Stimulated activated CD8-positive, alpha-beta memory T cell treated with anti-CD3 and anti-CD28 coated beads, Interleukin-7, amount 100 ng/mL, for 4 hours (primary cell): ENCODE measurements at places on chromosomes 12 and 14.

DNA sequence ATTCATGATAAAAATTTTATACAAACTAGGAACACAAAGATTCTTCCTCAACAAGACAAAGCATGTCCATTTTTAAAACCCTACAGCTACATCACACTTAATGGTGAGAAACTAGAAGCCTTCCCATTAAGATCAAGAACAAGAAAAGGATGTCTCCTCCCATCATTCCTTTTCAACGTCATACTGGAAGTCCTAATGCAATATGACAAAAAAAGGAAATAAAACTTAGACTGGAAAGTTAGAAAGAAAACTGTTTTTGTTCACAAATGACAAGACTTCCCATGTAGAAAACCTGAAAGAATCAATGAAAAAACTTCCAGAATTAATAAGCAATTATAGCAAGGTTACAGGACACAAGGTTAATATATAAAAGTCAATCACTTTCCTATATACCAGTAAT is 82.5 kb downstream of the NUMB start:
- no peak for DNase-seq

DNA sequence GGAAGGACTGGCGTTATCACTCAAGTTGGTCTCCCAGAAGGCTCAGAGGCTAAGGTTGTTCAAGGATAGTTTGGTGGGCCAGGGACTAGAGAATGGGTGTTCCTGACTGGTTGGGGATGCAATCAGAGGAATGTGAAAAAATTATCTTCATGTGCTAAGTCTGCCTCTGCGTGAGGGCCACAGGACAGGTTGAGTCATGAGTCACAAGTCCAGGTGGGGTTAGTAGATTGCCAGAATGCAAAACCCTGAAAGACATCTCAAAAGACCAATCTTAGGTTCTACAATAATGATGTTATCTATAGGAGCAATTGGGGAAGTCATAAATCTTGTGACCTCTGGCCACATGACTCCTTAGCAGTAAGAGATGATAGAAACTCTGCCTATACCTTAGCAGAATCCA is 220.1 kb upstream of the EEA1 start:
- no peak for DNase-seq

DNA sequence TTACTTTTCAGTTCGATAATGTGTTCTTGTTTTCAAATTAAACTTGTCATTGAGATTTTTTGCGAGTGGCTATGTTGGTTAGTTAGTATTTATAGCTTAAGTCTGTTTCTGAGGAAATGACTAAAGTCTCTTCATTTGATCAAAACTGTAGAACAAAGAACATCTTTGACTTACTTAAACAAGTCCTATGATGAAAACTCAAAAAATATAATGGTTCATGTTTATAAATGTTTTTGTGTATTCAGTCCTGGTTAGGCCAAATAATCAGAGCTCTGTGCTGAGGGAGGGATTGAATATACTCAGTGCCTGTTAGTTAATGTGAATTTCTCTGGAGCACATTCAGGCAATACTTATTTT is 51.7 kb downstream of the PPFIBP1 start:
- DNase-seq = no peak

DNA sequence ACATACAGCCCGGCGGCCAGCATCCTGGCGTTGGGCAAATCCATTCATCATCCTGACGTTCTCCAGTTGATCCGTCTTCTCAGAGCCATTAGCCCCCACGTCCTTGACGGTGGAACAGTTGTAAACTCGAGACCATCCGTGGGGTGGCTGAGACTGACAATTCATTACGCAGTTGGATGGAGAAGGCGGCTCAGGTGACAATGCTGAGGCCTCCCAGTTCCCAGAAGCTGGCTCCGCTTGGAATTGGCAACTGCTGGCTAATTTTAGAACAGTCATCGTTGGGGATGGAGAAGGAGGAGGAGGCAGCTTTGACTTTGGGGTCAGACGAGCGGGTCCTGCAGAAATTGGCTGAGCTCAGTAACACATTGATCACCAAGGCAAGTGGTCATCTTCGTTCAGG is 186.5 kb downstream of the PHETA1 start:
- DNase-seq = no peak

- no peak for DNase-seq
These were observed 34.0 kb upstream of the NFYB start for GRCh38 chr12:104171785-104172569.

DNA sequence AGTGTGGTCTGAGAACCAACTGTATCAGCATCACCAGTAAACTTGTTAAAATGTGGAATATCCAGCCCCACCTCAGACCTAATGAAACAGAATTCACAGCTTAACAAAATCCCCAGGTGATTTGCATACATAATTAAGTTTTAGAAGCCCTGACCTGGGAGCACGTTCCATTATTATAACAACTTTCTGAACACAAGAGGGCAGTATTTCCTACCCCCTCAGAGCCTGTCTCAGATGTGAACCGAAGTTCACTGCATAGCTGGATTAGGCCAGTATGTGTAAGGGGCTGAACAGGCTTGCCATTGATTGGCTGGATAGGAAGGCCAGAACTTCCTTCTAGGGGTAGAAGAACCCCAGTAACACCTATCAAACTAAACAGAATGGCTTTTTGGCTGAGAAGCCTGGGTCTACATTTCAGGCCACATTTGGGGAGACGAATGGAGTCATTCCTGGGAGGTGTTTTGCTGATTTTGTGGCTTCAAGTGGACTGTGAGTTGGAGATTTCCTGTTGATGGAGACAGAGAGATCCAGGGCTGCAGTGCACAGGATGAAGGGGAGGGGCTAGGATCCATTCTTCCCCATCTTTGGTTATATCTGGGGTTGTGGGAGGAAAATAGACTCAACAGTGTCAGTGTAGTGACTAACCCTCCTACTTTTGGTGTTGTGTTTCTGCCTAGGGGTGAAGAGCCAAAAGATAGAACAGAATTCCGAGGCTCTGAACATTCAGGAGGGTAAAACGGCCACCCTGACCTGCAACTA is 94.7 kb upstream of the OR4E1 start:
- DNase-seq = no peak

- no peak for DNase-seq
These were observed 346.6 kb downstream of the NAV3 start for GRCh38 chr12:78177298-78177697.

DNA sequence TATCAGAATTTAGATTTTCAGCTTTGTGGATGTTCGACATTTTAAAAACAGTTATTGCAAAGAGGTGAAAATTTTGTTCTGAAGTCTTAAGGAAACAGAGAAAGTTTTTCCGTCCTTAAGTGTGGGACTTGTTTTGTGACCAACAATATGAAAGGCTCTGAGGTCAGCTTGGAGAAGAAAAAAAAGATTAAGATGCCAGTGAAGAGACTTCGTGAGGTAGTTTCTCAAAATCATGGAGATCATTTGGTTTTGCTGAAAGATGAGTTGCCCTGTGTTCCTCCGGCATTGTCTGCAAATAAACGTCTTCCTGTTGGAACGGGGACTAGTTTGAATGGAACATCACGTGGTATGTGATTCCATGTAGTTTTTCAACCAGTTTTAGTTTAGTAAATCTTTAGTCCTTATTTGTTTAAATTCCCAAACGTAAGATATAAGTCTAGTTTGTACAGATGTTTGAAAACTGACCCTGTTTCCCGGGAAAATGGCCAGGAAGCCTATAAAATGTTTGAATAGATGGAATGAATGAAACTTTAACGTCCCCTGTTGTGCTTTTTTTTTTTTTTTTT is 682 bp downstream of the KIAA0586 start:
- no peak for DNase-seq

DNA sequence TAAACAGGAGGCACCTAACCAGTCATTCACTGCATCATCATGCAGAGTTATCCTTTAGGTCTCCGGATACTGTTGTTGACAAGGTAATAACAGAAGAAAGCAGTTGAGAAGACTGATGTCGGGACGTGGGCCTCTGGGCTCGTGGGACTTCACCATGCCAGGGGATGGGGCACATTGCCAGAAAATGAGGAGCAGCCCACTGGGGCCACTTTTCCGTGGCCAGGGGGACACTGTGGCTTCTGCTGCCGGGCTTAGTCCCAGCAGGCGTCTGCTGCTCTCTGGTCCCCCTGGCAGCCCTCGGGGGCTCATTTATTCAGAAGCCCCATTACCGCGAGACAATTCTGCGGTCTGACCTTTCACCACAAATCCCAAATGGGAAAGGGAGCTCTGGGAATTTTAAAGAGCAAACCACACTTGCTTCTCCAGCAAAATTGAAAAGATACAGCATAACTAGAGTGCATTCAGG is 201.2 kb downstream of the DAD1 start:
- no peak for DNase-seq

DNA sequence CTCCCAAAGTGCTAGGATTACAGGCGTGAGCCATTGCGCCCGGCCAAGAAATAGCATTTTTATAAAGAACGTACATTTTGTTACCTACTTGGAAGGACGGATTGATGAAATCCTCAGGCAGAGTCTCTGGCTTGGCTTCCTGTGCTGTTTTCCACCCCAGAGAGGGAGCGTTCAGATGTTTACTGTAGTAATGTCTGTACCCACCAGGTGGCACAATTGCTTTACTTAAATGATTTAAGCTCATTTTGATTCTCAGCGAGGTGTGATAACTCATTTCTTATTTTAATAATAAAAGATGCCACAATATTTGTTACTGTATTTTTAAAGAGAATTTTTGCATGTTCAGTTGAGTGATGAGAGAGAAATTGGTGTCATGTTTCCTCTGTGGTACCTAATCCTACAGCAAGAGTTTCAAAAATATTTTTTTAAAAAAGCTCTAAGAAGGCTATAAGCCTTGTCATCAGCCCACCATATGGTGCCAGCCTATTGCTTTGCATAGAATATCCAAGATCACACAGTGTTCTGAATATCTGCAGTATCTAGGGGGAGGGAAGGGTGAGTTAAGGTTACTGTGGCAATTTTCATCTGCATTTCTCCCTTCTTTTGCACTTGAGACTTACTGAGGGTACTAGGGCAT is 82.6 kb upstream of the TRAF3 start:
- DNase-seq = peak; percentile 1

- DNase-seq = no peak
These were observed 547 bp upstream of the OR4K15 start for GRCh38 chr14:19974844-19975243.

GRCh38 chr12:105820429-105821125 is 318.2 kb downstream of the NUAK1 start:
- no peak for DNase-seq

GRCh38 chr14:93126111-93126510 is 10.4 kb upstream of the ITPK1 start:
- no peak for DNase-seq

DNA sequence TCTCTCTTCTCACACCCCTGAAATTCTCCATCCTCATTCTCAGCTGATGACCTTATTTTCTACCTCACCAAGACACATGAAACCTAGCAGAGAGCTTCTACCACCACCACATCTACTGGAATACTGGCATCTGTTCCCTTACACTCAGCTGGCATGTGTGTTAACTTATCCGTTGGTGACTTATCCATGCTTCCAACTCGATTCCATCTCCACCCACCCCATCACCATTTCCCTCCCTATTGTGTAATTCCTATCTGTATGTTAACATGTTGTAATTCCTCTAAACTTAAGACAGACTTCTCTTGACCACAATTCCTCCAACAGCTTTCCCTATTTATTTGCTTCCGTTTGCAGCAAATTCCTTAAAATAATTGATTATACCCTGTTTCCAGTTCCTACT is 15.4 kb downstream of the C1S start:
- no peak for DNase-seq
